Activated naive CD4-positive, alpha-beta T cell treated with anti-CD3 and anti-CD28 coated beads, Interleukin-2, amount 50 U/mL, for 72 hours (primary cell): ENCODE measurements at places on chromosomes 6 and 20.

DNA sequence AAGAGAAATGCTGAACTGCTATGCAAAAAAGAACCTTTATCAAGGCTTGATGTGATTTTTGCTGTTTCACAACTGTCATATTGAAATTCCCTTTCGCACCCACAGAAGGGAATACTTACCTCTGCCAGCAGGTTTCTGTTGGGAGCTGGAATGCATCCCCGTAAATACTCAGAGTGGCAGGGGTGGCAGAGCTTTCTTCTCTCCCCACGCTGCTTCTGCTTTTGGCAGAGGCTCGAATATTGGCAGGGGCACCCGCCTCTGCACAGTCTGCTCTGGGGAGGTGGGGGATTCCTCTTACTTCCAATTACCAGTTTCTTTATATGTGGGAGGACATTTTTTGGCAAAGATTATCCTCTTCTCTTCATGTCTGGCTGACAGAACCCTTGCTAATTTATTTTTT, 28.4 kb downstream of the TMEM200A start:
- DNase-seq: no peak

GRCh38 chr6:87575423-87575822, 14.4 kb downstream of the RARS2 start:
- DNase-seq: no peak

DNA sequence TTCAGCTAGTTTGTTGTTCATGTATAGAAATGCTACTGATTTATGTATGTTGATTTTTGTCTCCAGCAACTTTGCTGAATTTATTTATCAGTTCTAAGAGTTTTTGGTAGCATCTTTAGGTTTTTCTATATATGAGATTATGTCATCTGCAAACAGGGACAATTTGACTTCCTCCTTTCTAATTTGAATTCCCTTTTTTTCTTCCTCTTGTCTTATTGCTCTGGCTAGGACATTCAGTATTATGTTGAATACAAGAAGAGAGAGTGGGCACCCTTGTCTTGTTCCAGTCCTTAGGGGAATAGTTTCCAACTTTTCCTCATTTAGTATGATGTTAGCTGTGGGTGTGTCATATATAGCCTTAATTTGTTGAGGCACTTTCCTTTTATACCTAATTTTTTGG, 58.2 kb downstream of the CDH26 start:
- no peak for DNase-seq

GRCh38 chr6:156437121-156437879, 339.9 kb upstream of the ARID1B start:
- no peak for DNase-seq

GRCh38 chr20:6766433-6766832, 1.1 kb upstream of the BMP2 start:
- DNase-seq: no peak

DNA sequence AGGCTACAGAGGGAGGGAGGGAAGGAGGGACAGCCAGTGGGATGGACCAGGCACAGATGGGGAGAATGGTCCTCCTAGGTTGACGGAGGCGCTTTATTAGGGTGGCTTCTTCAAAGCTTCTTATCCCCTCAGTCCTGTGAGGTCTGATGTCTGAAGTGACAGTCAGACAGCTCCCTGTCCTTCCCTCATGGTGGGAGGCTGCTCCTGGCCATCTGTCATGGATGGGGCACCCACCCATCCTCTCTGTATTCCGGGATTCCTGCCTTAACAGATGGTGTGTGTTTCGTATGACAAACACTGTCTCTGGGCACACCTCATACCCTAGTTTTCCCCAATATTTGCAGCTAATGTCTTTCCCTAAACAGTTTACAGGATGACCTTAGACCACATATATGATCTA, 7.9 kb downstream of the RIN2 start:
- DNase-seq: no peak
